ENCODE measurements at places on chromosomes 7 and 10. TPM values are rescaled to one million over a fixed set of nuclear protein-coding genes. Genes with fewer than 3 reads are reported as not detected.

GRCh38 chr7:129072479-129073011 lies 17.6 kb upstream of the TNPO3 start:
- no peak for DNase-seq

Gene CUZD1
- total RNA-seq = 0.74 TPM

Gene NPC1L1
- total RNA-seq = not detected

DNA sequence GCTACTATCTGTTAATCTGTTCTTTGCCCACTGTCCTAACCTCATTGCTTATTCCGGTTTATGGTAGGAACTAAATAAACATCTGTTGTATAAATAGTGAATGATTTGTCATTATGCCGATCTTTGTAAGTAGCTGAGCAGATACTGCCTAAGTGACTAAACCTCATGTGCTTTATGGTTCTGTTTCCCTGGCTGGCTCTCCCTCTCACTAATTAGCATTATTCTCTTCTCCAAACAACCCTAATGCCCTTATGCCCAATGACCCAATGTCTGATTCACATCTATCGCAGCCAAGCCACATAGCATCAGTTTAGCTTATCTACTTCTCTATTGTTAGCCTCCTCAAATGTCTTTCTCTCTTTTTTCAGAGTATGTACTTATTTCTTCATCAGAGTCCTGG lies 462.3 kb upstream of the POT1 start:
- no peak for DNase-seq

GRCh38 chr10:28841625-28842024 lies 164.3 kb downstream of the BAMBI start:
- DNase-seq = no peak

- peak; percentile 34 for DNase-seq
Measured at GRCh38 chr10:10462151-10462941, 555.3 kb upstream of the CELF2 start.

GRCh38 chr10:70596860-70597809 lies 5.4 kb downstream of the PRF1 start:
- DNase-seq = no peak

Gene CHRM2
- total RNA-seq = not detected

DNA sequence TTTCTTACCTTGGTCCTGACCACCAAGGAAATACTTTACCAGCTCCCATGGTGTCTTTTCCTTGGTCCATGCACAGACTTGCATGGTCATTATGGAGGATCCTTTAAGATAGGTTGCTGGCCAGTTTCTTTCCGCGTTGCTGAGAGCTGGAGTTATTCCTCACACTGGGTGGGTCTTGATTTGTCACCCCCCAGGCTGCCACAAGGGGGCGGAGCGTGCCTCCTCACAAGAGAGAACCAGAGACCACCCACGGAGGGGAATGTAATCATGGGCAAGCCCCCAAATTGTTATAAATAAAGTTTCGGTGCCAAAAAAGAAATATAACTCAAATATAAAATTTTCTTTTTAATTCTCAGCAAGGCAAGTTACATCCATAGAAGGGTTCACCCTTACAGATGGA lies 10.5 kb upstream of the TRIM24 start:
- DNase-seq = peak; percentile 36

DNA sequence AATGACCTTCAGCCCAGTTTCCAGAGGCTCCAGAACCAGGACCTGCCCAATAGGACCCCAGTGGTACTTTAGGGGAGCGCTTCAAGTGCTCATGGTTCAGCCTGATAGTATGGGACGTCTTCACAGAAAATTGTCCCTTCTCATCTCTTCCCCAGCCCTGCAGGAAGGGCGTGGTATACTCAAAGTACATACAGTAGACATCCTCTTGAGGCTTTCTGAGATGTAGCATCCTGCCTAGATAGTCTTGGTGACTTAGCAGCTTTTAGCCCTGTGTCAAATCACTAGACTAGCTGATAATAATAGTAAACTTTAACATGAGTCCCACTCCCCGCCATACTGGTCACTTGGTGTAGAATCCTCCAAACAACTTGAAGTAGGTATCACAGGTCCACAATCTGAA lies 193.2 kb downstream of the CYP26A1 start:
- no peak for DNase-seq

Gene VKORC1L1
- 14.2 TPM for total RNA-seq

Gene AP5Z1
- total RNA-seq = 8.3 TPM

DNA sequence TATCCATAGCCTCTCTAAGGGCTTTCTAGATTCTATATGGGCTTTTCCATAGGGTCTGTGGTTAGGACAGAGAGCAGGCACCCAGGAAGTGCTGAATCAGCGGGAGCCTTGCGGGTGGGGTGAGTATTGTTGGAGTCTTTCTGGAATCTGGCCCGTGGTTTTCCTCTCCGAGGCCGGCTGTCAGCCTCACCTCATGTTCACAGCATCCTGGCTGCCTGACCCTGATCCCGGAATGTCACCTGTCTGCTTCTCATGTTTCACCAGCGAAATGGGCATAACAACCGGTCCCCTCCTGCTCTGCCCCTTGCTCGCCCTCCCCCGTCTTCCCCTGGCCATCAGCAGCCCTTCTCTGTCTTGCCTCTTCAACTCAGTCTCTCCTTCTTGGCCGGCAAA lies 36.5 kb downstream of the DDIT4 start:
- no peak for DNase-seq

GRCh38 chr7:73740771-73741170 lies 2.2 kb upstream of the ABHD11 start:
- DNase-seq = no peak

- DNase-seq = no peak
Measured at GRCh38 chr10:116891208-116891607, 41.9 kb downstream of the ENO4 start.

DNA sequence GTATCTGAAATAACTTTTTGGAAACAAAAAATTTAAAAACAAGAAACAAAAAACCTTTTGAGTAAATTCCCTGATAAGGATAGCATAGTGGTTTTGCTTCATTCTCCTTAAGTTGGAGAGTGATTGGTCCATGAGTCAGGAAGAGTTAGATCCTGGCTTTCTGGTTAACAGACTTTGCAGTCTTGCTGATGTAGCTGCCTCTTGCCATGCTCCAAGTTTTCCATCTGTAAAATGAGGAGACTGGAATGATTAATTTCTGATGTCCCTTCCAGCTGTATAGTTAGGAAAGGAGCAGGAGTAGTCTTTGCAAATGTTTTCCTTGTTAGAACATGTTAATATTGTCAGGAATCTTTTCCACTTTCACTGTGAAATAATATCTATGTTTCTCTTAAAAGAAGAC lies 266.6 kb downstream of the DNAJB9 start:
- no peak for DNase-seq

DNA sequence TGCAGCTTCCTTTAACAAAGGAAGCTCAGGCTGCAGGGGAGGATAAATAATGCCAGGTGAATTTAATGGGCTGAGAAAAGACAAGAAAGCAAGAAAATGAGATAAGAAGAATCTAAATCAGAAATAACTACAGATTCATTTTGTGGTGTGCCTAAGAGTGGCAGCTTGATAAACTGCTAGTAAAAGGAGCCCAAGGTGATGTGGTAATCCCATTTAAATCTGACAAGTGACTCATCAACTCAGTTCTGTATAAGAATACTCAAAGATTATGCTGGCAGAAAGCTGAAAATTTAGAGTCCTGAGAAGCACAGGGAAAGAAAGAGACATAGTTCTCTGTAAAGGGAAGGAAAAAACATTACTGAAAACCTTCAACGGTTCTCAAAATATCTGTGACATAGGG lies 109.4 kb upstream of the PDE1C start:
- DNase-seq = no peak

Gene NRCAM
- total RNA-seq = 37.2 TPM

- no peak for DNase-seq
Measured at GRCh38 chr7:158834878-158835784, 5.8 kb upstream of the ESYT2 start.

GRCh38 chr10:11781114-11781513 lies 38.9 kb downstream of the ECHDC3 start:
- no peak for DNase-seq

DNA sequence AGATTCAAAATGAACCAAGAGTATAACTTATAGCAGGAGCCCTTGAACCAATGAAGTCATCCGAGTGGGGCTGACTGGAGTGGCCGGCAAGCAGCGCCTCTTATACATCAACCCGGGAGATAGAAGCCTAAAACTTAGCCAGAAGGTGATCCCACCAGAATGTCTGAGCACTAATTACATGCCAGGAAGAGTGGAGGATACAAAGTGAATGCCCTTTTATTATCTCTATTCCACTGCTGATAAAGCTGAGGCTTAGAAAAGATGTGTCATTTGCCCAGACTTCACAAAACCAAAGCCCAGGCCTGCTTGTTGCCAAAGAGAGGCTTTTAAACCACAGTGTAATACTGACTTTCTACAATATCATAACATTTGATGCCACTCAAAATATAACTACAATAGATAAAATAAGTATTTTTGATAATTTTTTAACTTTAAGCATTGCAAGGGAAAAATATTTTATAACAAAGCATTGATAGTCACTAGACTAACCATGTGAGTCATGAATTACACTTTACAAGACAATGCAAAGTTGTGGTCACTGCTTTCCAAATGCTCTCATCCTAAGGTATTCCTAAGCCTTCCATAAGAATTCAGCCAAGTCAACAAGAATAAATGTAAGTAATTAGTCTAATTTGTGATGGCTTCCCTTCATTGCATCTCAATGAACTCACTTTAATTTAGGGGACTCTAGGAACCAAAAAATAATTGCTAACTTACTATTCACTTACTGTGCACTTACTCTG lies 58.6 kb upstream of the ARID5B start:
- DNase-seq = no peak

Gene GHRHR
- total RNA-seq = not detected

DNA sequence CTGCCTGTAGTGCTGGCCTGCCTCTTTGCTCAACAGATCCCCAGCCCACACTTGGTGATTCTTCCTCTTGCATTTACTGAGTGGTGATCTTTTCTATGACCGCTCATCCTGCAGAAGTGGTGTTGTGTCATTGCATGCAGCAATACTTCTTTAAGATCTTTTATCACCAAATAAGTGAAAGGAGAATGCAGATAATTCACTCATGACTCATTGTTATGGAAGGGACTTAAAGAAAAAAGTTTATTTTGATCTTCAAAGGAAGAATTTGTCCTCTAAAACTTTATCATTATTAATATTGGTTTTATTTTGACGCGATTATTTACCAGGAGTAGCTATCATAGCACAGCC lies 489.1 kb upstream of the CELF2 start:
- no peak for DNase-seq

DNA sequence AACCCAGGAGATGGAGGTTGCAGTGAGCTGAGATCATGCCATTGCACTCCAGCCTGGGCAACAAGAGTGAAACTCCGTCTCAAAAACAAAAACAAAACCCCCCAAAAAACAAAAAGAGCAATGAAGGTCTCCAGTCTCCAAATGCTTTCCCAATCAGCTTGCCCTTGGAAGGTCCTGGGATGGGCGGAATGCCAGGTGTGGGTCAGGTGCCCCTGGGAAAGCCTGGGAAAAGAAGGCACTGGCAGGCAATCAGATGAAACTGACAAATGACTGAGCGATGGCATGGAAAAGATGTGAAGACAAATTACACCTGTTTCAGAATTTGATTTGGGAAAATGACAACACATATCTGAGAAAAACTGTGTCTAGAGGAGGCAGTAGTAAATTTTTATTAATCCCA lies 210.4 kb upstream of the IMMP2L start:
- no peak for DNase-seq

GRCh38 chr7:151927540-151927939 lies 28.7 kb upstream of the GALNTL5 start:
- no peak for DNase-seq

DNA sequence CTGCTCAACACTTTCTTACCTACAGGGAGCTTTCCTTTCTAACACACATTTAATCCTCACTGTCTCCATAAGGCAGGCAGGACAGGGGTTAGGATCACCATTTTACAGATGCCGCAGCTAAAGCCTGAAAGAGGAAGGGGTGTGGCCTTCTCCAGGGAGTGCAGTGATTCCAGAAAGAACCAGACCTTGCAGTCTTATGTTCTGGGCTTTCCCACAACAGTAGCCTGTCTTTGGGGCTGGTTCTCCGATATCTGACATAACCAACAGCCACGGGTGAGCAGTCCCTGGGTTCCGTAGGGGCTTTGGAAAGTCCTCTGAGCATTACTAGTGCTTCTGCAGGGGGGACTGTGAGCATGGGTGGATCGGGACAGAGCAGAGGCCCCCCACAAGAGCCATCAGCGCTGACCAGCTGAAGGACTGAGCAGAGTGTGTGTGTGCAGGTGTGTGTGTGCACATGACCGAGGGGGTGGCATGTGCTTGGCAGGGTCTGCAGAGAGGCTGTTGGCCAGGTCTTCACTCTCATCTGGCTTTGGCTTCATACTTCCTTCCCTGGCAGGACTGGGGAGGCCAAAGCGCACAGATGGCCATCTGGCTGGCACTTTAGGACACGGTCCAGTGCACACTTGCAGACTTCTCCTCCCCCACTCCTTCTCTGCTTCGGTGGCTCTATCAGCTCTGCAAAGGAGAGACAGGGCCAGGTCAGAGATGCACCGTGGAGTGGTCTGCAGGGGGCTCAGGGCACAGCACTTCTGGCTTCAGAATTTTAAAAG lies 400.3 kb downstream of the RPS24 start:
- peak; percentile 56 for DNase-seq

DNA sequence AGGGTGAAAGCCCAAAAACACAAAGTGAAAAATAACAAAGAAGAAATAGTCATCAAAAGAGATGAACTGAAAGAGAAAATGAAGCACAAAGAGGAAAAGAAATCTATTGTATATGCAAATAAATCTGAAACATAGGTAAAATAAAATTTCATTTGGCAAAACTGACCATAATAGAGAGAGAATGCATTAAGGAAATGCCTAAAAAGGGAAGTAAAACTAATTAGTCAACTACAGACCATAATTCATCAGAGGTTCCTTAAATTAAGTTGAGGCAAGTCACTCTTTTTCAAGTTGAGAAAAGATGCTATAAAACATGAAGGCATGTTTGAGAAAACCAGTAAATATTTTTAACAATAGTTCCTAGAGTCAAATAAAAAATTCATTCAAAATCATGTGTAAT lies 233.3 kb downstream of the LRRN3 start:
- DNase-seq = no peak
